GM23338 (cell line): ENCODE measurements at places on chromosomes 6 and 20. TPM values are rescaled to one million over a fixed set of nuclear protein-coding genes. Genes with fewer than 3 reads are reported as not detected.

The MAN1A1 gene
- total RNA-seq: 7.0 and 8.7 TPM in 2 replicates

DNA sequence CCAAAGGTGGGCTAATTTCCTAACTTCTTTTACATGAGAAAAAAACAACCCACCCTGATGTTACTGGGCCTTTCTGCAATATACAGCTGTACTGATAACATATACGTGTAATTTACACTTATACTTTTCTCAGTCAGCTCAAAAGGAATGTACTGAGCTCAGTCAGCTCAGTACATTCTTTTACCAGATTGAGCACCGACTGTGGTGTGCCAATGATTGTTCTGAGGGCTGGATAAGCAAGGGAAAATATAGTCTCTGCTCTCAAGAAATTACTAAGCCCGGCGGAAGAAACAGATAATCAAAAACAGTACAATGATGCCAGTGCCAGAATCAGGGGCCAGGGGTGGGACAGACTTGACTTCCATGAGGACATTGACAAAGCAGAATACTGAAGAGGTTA lies 10.0 kb upstream of the BLOC1S5 start:
- no peak for DNase-seq

The CYB5R4 gene
- total RNA-seq: 17.2 and 19.2 TPM in 2 replicates

The CPNE5 gene
- 0.12 and 0.14 TPM in 2 replicates for total RNA-seq

GRCh38 chr6:87176493-87176892 lies 21.1 kb downstream of the ZNF292 start:
- no peak for DNase-seq
